Melanocyte of skin (primary cell): ENCODE measurements at places on chromosomes 12 and 14. TPM values are rescaled to one million over a fixed set of nuclear protein-coding genes. Genes with fewer than 3 reads are reported as not detected.

The MIP gene
- total RNA-seq: not detected in 2 replicates

The ATP23 gene
- 5.9 and 15.6 TPM in 2 replicates for total RNA-seq

The ACRBP gene
- 0.73 TPM in 1 of 2 replicates, not detected in the other for total RNA-seq

The TUBA1A gene
- 561 and 648 TPM in 2 replicates for total RNA-seq

The DEGS2 gene
- not detected in 2 replicates for total RNA-seq

The NEMP1 gene
- total RNA-seq: 13.1 and 16.7 TPM in 2 replicates

The LRP1-AS gene
- not detected in 2 replicates for total RNA-seq

The USP44 gene
- 0.34 and 1.5 TPM in 2 replicates for total RNA-seq

The BCL2L14 gene
- not detected in 2 replicates for total RNA-seq

The GTF2A1 gene
- total RNA-seq: 25.8 and 28.0 TPM in 2 replicates

The NDRG2 gene
- 2.3 and 5.6 TPM in 2 replicates for total RNA-seq

The INHBC gene
- under 0.01 TPM in 1 of 2 replicates, not detected in the other for total RNA-seq

The RD3L gene
- not detected in 2 replicates for total RNA-seq

The CMKLR1 gene
- 0.36 TPM in 1 of 2 replicates, not detected in the other for total RNA-seq

The PPFIBP1 gene
- 71.6 and 108 TPM in 2 replicates for total RNA-seq

The KCNC2 gene
- not detected in 2 replicates for total RNA-seq

The P3H3 gene
- total RNA-seq: 13.4 and 26.2 TPM in 2 replicates

The TTC9 gene
- total RNA-seq: under 0.01 TPM in 2 replicates

The LMNTD1 gene
- not detected in 2 replicates for total RNA-seq

The DIO2 gene
- 0.77 TPM in 1 of 2 replicates, not detected in the other for total RNA-seq

The CATSPERB gene
- 0.31 TPM in 1 of 2 replicates, not detected in the other for total RNA-seq

The FGFR1OP2 gene
- total RNA-seq: 41.0 and 63.2 TPM in 2 replicates

The IL23A gene
- total RNA-seq: not detected in 2 replicates

The CDCA3 gene
- total RNA-seq: 16.9 and 18.2 TPM in 2 replicates

The MYF6 gene
- total RNA-seq: not detected in 2 replicates

The DEPDC4 gene
- 1.0 and 1.8 TPM in 2 replicates for total RNA-seq

The PLEKHG7 gene
- not detected in 2 replicates for total RNA-seq

The ACVRL1 gene
- total RNA-seq: 1.00 and 1.2 TPM in 2 replicates

The MYBPC1 gene
- total RNA-seq: not detected in 2 replicates

The SLC24A4 gene
- 0.62 and 1.3 TPM in 2 replicates for total RNA-seq

The CBLN3 gene
- 0.34 and 0.36 TPM in 2 replicates for total RNA-seq

The DMAC2L gene
- total RNA-seq: 9.7 and 18.8 TPM in 2 replicates

The PLBD1 gene
- 1.4 and 1.8 TPM in 2 replicates for total RNA-seq

The KLRK1 gene
- total RNA-seq: not detected in 2 replicates

The AP5M1 gene
- 31.3 and 34.1 TPM in 2 replicates for total RNA-seq

The MYH7 gene
- total RNA-seq: not detected in 2 replicates

The HOXC11 gene
- total RNA-seq: 0.15 and 0.33 TPM in 2 replicates

The ACSM4 gene
- not detected in 2 replicates for total RNA-seq

The IL26 gene
- not detected in 2 replicates for total RNA-seq

The ADAMTS20 gene
- not detected in 2 replicates for total RNA-seq

The AHNAK2 gene
- total RNA-seq: 4.5 and 9.1 TPM in 2 replicates

The TMCC3 gene
- total RNA-seq: 4.2 and 4.3 TPM in 2 replicates

The IRAK3 gene
- 14.5 and 15.8 TPM in 2 replicates for total RNA-seq

The CLEC1A gene
- total RNA-seq: 0.15 and 0.33 TPM in 2 replicates

The ADCY4 gene
- under 0.01 and 0.46 TPM in 2 replicates for total RNA-seq

The SERPINA10 gene
- not detected in 2 replicates for total RNA-seq

The C12orf50 gene
- total RNA-seq: not detected in 2 replicates

The L3HYPDH gene
- total RNA-seq: 35.0 and 51.3 TPM in 2 replicates

The PYGL gene
- total RNA-seq: 117 and 444 TPM in 2 replicates

The AICDA gene
- not detected in 2 replicates for total RNA-seq

The PTHLH gene
- total RNA-seq: 0.34 and 0.73 TPM in 2 replicates
